ENCODE measurements at places on chromosomes 2 and 18. TPM values are rescaled to one million over a fixed set of nuclear protein-coding genes. Genes with fewer than 3 reads are reported as not detected.
A peak's percentile ranks its signal among the peaks of the same experiment; 100 is the strongest.

GRCh38 chr2:58607448-58607847 is 366.3 kb upstream of the FANCL start:
- no peak for DNase-seq

Gene C2orf15
- total RNA-seq: 3.6 TPM

GRCh38 chr2:35548171-35548570 is 807.4 kb upstream of the CRIM1 start:
- DNase-seq: no peak

DNA sequence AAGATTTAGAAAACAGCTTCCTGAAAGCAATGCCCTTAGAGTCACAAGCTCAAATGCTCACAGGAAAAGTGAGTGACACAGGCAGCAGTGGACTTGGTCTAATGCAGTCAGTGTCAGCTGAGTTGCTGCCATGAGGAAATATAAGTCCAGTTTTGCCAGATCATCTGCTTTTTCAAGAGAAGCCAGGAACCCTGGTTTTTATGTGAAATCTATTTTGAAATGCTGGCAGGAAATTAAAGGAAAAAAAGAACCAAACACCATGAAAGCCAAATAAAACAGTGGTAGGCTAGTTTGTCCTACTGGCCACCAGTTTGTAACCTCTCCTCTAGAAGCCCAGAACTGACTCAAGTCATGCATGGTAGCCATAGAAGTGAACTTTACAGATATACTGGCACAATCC is 109.2 kb downstream of the THADA start:
- peak; percentile 28 for DNase-seq

- no peak for DNase-seq
These were observed 94.8 kb upstream of the TPO start for GRCh38 chr2:1318366-1319009.

DNA sequence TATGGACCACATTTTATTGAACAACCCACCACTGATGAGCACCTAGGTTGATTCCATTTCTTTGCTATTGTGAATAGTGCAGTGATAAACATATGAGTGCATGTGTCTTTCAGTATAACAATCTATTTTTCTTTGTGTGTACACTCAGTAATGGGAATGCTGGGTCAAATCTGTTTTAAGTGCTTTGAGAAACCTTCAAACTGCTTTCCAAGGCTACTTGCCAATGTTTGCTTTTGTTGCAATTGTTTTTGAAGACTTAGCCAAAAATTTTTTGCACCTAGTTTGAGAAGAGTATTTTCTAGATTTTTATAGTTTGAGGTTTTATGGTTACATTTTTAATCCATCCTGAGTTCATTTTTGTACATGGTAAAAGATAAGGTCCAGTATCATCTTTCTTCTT is 587.4 kb upstream of the SETBP1 start:
- DNase-seq: no peak

Gene MAL
- total RNA-seq: 28.8 TPM

DNA sequence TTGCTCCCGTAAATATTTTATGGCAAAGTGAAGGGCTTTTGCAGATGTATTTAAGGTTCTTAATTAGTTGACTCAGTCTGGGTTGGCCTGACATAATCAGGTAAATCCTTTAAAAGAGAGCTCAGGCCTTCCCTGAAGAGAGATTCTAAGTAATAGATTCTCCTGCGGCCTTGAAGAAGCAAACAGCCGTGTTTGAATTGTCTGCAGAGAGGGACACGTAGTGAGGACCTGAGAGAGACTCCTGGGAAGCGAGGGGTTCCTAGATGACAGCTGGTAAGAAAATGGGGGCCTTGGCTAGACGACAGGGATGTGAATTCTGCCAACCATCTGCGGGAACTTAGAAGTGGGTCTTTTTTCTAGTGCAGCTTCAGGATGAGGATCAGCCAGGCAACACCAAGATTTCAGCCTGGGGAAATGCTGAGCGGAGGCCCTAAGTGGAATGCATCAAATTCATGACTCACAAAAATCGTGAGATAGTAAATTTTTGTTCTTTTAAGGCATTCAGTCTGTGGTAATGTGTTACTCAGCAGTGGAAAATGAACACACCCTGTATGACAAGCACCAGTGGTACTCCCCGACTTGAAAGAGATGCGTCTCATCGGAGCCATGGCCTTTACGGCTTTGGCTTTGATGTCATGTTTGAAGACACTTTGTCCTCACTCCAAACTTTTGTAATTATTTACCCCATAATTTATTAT is 62.1 kb upstream of the SMIM21 start:
- DNase-seq: no peak

GRCh38 chr2:215507136-215507535 is 71.3 kb upstream of the FN1 start:
- DNase-seq: no peak

DNA sequence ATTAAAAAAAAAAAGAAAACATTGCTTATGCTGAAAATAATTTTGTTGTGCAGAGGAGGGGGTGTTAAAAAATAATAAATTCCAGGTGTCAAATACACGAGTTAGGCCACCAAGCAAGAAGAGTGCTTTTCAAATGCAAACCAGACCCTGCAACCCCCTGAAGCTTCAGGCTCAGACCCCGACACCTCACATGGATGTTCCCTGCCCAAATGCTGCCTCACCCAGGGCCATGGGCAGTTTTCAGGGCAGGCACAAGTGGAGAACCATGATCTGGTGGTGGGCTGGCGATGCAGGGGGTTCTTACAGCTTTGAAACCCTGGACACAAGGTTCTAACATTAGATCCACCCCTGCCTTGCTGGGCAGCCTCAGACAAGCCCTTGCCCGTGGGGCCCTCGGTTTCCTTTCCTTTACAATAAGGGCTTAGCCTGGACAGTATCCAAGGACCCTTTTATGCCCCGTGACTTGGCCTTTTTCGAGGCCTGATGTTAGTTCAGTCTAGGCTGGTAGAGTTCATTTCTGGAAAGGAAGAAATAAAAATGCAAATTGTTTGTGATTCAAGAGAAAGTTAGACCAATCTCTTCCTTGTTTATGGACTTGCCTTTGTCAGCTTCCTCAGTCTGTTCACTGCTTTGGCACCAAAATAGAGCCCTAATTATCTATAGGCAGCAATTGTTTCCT is 168.7 kb downstream of the DDX1 start:
- DNase-seq: no peak

GRCh38 chr2:181241797-181242196 is 215.4 kb upstream of the ITGA4 start:
- no peak for DNase-seq

Data from mucosa of descending colon (tissue), 3 donors.